ENCODE measurements at places on chromosomes 11 and 22.

DNA sequence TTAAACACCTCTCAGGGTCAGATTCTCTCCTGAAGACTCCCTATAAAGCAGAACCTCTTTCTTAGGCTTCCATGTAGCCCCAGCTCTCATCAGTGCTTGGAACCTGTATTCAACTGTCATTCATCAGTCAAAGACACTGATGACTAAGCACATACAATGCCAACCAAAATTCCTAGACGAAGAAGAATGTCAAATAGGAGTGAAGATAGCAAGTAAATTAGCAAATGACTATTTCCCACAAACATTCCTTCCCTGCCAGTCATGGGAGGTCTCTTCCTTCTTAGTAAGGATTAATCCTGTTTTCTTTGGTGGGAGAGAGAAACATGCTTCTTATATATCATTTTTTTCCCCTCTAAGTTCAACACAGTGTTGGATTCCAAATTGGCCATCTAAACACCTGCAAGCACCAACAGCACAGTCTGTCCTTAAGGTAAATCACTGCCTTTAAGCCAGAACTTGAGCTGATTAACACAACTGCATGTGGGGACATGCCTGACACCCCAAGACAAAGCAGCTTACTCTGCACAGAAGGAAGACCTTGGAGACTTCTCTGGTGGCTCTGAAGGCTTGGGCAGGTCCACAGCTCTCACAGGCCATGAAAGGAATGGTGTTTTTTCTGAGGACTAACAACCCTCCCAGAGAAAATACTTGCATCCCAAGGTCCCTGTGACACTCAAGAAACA lies 47.5 kb upstream of the ME3 start:
- no peak for DNase-seq

DNA sequence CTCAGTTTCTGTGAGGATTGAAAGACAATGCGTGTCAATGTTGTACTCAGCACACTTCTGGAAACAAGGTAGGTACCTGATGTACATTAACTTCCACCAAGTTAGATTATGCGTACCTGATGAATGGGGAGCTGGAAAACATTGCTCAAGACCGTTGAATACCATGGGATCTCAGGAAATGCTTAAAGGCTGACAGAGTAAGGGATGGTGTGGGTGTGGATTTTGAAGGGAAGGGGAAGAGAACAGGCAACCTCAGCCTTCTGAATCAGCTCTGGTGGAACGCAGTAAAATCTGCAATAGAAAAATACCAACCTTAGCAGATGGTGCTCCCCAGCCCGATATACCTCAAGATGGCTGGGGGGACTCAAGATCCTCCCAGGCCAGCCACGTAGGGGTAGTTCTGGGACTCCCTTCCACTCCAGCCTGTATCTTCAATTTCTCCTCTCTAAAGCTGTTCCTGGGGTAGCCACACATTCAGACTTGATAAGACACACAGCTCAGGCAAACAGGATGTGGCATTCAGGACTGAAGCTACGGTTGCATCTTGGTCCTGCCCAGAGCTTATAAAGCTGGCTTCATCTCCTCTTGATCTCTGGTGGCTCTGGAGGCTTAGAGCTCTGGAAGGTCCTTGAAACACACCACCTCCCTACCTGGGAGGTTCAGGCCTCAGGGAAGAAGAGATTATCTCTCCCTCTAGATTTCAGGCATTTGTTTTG lies 111.8 kb downstream of the CTNND1 start:
- no peak for DNase-seq

GRCh38 chr11:6607190-6607795 lies 3.7 kb downstream of the ILK start:
- no peak for DNase-seq

- DNase-seq, result no peak
These were observed 129.3 kb upstream of the DDI1 start for GRCh38 chr11:103907136-103907535.

All from hindlimb muscle (tissue), 1 donor.